ENCODE measurements at places on chromosomes 7 and 10.
A peak's percentile ranks its signal among the peaks of the same experiment; 100 is the strongest.

DNA sequence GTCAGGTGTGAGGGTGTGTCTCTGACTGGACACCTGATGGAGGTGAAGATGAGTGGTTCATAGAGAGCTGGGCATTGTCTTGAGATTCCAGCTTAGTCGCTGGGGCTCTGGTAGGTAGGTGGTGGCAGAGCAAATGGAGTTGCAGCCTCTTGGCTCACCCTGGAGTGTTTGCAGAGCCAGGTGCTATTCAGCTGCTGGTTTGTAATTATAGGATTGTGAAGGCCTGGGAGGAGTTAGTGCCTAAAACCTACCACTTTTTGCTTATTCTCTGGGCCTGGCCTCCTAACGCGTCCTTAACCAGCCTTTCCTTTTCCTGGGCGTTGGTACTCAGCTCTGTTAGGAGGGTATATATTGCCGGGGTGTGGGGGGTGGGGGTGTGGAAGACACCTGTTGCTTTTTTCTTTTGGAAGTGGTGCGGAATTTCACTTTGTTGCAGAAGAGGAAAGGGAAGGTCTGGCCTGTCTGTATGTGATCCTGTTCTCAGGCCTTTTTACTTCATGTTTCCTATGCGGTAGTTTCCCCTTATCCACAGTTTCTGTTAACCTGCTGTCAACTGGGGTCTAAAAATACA lies 3.2 kb downstream of the PPRC1 start:
- DNase-seq: no peak

DNA sequence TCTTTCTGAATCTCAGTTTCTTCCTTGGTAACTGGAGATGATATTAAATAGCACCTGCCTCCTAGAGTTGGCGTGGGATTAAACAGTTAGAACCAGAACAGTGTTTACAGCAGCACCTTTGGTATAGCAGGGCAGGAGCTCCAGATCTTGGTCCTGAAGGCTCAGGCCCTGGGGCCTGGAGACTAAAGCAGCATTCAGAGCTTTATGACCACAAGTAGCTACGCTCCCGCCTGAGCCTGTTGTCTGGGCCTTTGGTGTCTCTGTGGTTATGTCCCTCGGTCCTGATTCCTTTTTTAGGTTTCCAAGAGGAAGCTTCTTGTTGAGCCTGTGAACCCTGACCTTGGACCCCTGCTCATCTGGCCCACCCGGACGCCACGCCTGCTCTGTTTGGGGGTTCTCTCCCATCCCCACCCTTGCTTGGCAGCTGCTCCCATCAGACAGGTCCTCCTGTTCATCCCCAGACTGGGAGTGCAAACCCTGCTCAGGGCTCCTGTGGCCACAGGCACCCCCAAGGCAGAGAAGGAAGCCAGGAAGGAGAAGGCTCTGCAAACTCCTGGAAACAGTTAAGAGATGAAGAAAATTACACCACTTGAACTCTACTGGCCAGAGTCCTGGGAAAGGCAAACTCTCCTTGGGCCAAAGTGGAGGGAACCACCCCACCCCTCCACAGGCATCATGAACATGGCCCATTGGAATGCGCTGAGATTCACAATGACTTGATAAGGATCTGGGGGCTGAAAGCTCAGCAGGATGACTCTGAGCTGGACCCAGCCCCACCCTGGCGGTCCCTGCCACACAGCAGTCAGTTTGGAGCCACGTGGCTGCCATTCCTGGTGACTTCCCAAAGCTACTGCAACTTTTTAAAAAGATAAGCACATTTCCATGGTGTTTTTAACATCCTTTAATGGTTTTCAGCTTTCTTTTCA lies 50.1 kb upstream of the TMEM72 start:
- peak; percentile 11 for DNase-seq

GRCh38 chr7:117011419-117012260 lies 58.3 kb downstream of the ST7 start:
- no peak for DNase-seq

GRCh38 chr7:139249179-139249810 lies 18.3 kb downstream of the UBN2 start:
- no peak for DNase-seq

Data from foreskin keratinocyte (primary cell).